ENCODE measurements at places on chromosomes 11 and 22.

DNA sequence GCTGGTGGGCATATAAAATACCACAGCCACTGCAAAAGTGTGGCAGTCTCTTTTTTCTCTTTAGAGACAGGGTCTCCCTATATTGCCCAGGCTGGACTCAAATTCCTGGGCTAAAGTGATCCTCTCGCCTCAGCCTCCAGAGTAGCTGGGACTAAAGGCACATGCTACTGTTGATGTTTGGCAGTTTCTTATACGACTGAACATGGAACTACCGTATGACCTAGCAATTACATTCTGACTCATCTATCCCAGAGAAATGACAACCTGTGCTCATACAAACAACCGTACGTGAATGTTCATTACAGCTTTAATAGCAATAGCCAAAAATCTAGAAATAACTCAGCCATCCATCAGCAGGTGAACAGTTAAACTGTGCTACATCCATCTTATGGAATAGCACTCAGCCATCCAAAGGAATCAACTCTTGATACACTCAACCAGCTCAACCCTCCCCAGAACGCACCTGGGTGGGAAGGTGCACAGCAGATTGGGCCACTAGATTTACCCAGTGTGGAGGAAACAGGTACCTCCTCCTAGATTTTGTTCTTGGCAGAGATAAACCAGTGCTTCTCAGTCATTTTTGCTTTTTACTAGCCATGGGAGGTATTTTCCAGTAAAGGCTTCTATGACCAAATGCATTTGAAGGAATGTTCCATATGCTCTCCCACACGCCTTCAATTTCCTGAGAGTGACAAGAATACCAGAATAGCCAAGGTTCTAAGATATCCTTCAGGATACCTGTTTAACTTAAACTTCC is 130.5 kb downstream of the MED15 start:
- DNase-seq, result no peak

DNA sequence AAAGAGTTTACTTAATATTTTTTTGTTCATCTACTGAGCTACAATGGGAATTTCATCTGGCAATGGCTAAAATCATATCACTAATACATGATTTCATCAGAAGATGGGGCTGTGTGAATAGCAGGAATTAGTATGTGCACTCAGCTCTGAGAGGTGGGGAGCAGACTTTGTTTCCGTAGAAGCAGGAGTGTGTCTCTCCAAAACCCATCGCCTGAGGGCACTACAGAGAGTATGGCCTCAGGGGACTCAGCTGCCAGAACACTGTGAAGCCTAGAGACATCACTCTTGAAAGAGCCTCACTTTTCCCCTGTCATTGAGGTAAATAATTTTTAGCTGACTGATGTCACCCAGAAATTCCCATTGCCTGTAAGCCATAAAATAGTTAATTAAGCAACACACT is 261.4 kb upstream of the ISX start:
- DNase-seq, result no peak

- no peak for DNase-seq
These were observed 2.7 kb downstream of the FEN1 start for GRCh38 chr11:61795459-61795858.

GRCh38 chr22:30031764-30032455 is 48.4 kb upstream of the HORMAD2 start:
- no peak for DNase-seq

- DNase-seq, result peak; percentile 35
These were observed 12.0 kb downstream of the KMT2A start for GRCh38 chr11:118448294-118448693.

DNA sequence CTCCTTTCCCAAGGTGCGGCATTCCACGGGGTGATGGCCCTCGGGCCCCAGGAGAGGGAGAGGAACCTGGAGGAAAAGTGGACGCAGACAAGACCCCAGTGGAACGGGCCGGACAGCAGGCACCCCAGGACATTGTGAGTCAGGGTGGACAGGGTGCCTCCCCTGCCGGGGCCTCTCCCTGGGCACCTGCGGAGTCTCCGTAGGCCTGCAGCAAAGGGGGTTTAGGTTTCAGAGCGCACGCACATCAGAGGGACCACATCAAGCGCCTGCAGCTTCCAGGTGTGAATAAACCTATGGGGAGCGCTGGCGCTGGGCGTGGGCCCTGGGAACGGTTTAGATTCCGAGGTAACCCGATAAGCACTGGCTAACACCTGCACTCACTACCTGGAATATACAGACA is 22.7 kb upstream of the FGF19 start:
- no peak for DNase-seq

DNA sequence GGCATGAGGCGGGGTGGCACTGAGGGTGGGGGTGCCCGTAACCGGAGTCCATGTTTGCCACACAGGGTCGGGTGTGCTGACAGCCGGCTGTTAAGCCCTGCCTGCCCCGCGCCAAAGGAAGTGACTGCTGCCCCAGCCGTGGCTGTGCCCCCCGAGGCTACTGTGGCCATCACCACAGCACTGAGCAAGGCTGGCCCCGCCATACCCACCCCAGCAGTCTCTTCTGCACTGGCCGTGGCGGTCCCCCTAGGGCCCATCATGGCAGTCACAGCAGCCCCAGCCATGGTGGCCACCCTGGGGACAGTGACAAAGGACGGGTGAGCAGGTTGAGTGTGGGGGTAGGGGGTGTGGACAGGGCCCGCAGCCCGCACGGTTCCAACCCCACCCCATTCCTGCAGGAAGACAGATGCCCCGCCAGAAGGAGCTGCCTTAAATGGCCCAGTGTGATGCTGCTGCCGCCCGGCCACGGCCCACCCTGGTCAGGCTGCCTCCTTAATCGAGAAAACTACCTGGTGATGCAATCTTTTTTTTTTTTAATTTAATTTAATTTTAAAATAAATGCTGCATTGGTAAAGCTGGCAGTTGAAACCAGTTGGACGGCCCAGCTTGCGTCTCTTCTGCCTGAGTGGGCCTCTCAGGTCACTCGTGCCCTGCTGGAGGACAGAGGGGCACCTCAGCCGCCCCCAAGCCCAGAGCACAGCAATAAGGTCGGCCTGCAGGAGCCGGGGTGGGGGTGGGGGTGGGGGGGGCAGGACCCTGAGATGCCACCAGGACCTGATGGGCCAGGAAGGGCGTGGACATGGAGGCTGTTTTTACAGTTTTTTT is 30.8 kb downstream of the SBF1 start:
- DNase-seq, result no peak

GRCh38 chr11:120255519-120255866 is 15.6 kb downstream of the POU2F3 start:
- no peak for DNase-seq

- DNase-seq, result no peak
These were observed 6.0 kb downstream of the C11orf97 start for GRCh38 chr11:94518300-94518699.

DNA sequence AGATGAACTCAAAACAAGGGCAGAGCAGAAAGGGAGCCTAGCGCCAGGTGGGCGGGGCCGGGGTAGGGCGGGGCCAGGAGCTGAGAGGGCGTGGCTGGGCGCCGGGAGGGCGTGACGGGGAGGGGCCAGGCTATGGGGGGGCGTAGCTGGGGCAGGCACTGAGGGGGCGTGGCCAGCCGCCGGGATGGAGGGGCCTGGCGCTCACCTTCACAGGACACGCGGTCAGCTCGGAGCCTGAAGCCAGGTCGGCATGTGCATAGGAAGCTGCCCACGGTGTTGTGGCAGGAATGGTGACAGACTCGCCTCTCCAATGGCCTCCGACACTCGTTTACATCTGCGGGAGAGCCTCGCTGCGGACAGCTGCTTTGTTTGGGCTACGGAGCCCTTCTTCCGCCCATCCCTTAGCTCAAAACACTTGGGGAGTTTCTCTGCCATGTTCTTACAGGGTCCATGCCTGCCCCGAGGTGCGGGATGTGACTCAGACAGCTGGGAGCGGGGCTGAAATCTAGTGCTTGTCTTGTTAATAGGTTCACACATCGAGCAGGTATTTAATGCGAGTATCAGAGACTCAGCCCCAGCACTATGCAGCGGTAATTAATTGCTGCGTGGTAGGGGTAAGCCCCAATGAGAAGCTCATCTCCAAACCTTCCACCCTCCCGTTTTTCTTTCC is 13.4 kb downstream of the VWCE start:
- peak; percentile 76 for DNase-seq

DNA sequence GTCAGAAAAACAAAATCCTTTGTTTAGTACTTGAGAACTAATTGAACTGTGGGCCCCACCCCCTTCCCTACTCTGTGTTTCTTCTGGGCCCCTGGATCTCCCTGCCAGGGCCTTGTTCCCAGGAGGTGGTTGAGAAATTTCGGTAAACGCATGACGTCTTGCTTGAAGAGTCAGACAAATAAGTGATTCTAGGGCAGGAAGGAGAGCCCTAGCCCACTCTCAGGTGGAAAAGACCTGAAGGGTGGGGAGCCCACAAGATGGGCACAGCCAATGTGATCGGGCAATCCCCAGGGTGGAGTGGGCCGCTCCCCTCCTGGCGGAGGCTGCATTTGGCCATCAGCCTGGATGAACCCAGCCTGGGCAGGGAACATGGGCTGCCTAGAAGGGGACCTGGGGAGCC is 16.8 kb upstream of the P2RY2 start:
- no peak for DNase-seq

- DNase-seq, result peak; percentile 30
These were observed 15.0 kb upstream of the YWHAH start for GRCh38 chr22:31929167-31929930.

DNA sequence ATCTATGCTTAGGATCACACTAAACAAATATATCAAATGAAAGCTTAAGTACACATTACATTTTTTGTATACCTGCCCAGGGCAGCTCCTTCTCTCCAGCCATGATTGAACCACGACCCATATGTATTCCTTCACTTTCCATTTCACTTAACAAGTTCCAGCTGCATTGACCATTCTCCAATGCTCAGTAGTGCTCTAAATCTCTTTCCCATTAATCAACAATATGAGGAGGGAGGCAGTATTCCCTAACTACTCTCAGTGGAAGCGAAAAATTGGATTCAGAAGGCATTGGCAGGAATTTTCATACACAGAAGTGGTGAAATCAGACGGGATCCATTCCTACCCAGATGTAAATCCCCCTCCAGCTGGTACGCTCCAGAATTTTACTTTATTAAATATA is 372.0 kb upstream of the LUZP2 start:
- no peak for DNase-seq

DNA sequence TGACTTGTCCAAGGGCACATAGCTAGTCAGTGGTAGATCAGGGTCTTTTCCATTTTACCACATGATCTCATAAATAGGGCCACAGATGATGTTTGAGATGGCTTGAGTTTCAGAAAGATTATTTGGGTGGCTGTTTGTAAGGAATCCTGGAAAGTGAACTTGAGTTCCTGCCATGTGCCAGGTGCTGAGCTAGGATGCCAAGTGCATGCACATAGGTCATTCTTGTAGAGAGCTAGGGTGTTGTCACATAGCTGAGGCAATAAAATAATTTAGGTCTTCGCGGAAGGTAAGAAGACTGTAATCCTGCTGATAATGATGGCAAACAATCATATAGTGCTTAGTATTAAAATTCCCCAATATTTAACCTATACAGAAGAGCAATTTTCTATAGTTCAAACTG is 1162.6 kb upstream of the TENM4 start:
- no peak for DNase-seq

GRCh38 chr11:18704698-18705097 is 6.1 kb downstream of the TMEM86A start:
- DNase-seq, result no peak

DNA sequence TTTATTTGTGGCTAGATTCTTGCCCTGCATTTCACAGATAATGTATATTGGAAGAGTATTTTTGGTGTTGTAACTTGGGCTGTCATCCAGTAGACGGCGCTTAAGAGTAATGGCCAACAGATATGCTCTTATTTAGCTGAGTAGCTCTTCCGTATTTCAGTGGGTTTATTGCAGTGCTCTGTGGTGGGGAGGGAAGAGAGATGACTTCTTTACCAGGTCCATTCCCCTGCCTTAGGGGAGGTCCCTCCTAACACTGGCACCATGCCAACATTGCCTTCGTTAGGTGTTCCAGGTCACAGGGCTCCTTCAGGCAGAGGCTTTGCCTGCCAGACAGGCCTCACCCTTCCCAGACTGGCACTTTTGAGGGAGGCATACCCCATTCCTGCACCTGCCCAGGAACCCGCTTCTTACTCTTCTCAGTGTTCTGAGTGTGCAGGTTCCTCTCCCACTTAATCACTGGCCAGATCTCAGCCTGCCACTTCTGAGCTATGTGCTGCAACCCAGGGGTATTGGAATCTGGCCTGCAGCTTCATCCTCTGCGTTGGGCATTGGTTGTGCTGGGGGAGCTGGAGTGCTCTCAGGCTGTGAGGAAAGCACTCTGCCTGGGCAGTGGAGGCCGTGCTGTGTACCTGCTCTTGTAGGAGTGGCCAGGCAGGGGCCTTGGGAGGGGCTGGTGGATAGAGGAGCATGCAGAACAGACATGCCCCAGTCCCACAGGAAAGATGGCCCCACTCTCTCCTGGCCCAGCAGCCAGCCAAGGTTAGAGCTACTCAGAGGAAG is 29.4 kb upstream of the SLN start:
- DNase-seq, result peak; percentile 23

- peak; percentile 33 for DNase-seq
These were observed 122.0 kb upstream of the ZC3H12C start for GRCh38 chr11:109971184-109971523.

GRCh38 chr22:36366291-36366708 is 21.5 kb downstream of the MYH9 start:
- DNase-seq, result no peak

DNA sequence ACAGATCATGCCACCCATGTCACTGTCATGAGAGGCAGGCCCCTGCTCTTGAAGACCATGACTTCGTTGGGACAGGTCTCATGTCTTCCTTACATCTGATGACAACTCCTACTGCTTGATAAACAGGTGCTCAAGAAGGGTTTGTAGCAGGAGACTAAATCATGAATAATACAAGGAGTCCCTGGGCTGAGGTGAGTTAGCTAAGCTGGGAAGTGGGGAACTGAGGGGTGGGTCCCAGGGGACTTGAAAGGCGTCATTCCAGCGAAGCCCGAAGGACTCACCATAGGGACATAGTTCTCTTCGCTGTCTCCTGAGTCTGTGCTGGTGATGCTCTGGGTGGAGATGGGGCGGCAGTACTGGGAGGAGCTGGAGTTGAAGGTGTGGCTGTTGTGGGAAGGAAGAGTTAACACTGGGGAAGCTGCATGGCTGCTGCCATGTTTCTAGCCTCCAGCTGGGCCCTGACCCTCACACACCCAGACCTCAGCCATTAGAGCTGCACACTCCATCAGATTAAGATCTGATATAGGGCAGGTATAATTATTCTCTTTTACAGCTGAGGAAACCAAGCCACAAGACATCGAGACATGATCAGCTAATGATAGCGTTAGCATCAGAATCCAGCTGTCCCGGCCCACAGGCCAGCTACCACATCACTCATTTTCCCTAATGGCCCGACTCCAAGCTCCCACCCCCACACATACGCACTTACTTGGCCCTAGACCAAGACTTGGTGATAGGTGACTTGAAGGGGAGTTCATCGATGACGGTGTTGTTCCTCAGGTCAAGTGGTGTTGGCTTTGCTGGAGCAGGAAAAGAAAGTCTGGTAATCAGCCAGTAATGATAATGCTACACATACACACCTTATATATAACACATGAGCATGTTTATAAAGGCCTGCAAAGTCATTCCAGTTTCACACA is 32.9 kb downstream of the USP35 start:
- no peak for DNase-seq

- no peak for DNase-seq
These were observed 12.9 kb downstream of the USP28 start for GRCh38 chr11:113862435-113862834.

- DNase-seq, result no peak
These were observed 89.5 kb downstream of the KCNQ1 start for GRCh38 chr11:2534134-2534956.

- DNase-seq, result no peak
These were observed 84.7 kb downstream of the FAM76B start for GRCh38 chr11:95704865-95705264.

GRCh38 chr11:111379602-111380136 is 594 bp upstream of the POU2AF1 start:
- DNase-seq, result no peak

Data from GM03348 (cell line).